ENCODE measurements at places on chromosomes 2 and 18.

- DNase-seq = peak; percentile 5
These were observed 475 bp downstream of the SLC4A1AP start for GRCh38 chr2:27664154-27664574.

GRCh38 chr18:77220726-77221125, 28.9 kb upstream of the GALR1 start:
- no peak for DNase-seq

GRCh38 chr18:74310411-74310810, 5.2 kb upstream of the C18orf63 start:
- no peak for DNase-seq

GRCh38 chr2:44598330-44599119, 236.8 kb downstream of the CAMKMT start:
- DNase-seq = no peak

- DNase-seq = no peak
These were observed 264.3 kb downstream of the TXNL1 start for GRCh38 chr18:56374007-56374655.

DNA sequence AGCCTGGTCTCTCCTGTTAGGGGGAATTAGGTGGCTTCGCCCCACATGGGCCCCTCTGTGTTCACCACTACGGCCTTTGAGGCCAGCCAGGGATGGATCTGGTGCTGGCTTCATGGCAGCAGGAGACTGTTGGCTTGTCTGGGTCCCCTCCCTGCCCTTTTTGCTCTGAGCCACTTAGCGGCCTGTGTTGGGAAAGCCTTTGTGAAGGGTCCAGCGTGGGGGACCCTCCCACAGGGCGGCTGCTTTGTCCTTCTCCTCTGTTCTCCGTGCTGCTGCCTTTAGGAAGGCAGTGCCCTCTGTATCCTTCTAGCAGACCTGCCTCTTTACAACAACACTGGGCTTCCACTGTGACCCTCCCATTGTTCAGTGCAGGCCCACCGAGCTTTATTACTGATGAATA, 118.4 kb downstream of the TSN start:
- no peak for DNase-seq

GRCh38 chr2:133773854-133774653, 205.8 kb upstream of the NCKAP5 start:
- no peak for DNase-seq

DNA sequence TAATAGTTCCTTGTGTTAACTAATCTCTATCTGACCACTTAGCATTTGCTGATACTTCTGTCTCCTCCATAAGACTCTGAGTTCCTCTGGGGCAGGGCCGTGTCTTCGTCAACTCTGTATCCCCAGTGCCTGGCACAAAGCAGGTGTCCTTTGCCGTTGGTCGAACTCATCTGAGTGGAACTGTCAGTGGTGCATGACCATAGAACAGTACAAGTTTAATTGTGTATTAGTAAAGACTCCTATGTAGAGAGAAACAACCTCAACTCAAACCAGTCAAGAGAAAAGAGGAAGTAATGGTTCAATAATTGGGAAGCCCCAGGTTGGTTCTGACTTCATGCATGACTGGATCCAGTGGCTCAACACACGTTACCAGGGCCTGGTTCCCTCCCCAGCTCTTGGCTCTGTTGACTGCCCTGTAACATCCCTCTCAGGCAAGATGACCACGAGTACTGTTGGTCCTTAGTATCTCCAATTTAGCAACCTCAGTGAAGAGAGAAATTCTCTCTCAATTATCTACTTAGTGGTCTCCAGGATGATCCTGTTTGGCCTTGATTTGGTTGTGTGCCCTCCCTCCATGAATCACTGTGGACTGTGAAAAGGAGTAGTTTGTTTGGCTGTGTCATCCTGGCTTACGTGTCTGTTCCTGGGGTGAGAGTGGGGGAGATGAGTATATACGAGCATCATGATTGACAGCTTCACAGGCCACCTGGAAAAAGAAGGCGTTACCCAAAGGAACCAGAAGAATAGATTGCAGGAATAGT, 58.5 kb upstream of the MSH6 start:
- peak; percentile 76 for DNase-seq

GRCh38 chr2:153405196-153405595, 73.4 kb downstream of the RPRM start:
- no peak for DNase-seq

DNA sequence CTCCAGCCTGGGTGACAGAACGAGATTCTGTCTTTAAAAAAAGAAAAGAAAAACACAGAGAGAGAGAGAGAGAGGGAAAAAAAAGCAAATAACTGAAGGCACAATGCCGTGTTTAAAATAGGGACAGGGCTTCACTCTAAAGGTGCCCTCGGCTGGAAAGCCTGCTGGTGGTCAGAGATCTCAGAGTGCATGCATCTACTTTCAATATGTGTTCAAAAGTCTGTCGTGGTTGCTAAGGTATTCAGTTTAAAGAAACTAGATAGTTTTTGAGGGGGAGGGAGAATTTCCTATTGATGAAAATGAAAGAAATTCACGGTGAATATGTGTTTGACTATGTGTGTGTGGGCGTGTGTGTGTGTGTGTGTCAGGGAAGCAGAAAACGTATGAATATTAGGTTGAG, 11.0 kb upstream of the CBLN2 start:
- DNase-seq = no peak
